Forelimb muscle (tissue), 1 donor: ENCODE measurements at places on chromosomes 11 and 22.

- DNase-seq, result no peak
Measured at GRCh38 chr11:29187215-29187614, 829.6 kb downstream of the KCNA4 start.

GRCh38 chr11:30666817-30667216 is 80.7 kb upstream of the MPPED2 start:
- DNase-seq, result no peak

GRCh38 chr11:115159207-115159606 is 345.0 kb downstream of the CADM1 start:
- DNase-seq, result no peak

- no peak for DNase-seq
Measured at GRCh38 chr22:31313366-31314147, 21.3 kb upstream of the PIK3IP1 start.

DNA sequence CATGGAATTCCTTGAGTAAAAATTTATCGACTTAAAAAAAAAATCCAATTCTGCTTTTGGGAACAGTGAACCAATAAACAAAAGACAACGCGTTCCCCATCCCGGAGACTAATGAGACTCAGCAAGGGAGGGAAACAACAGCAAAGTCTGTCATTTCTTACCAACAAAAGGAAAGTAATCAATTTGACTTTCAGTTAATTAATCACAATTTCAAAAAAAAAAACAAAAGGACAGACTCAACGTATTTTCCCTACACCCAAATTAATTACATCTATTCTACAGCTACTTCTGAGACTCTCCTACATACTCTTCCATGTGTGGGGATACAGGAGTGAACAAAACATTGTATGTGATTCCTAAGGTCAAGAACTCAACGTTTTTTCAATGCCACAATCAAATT is 1.9 kb downstream of the RDX start:
- DNase-seq, result no peak

DNA sequence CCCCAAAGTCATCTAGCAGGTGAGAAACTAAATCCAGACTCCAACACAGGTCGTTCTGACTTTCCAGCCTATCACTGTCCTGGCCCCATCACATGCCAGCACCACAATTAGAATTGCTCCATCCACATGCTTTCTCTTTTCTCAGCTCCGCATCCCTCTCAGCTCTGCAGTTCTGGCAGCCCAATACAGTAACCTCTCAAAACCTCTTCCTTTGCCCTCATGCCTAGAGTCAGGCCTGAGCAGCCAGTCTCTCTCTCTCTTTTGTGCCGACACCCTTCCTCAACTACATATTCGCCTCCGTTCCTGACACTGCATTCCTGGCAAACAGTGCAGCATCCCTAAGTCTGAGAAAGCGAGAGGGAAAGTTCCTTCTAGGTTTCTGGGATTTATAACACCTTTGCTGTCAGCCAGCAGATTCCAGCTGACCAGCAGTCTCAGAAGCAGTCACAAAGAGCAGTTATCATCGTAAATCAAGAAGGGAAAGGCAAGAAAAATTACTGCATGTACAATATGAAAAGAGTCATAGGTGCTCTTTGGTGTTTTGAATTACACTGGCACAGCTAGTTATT is 258.0 kb downstream of the FAT3 start:
- no peak for DNase-seq

DNA sequence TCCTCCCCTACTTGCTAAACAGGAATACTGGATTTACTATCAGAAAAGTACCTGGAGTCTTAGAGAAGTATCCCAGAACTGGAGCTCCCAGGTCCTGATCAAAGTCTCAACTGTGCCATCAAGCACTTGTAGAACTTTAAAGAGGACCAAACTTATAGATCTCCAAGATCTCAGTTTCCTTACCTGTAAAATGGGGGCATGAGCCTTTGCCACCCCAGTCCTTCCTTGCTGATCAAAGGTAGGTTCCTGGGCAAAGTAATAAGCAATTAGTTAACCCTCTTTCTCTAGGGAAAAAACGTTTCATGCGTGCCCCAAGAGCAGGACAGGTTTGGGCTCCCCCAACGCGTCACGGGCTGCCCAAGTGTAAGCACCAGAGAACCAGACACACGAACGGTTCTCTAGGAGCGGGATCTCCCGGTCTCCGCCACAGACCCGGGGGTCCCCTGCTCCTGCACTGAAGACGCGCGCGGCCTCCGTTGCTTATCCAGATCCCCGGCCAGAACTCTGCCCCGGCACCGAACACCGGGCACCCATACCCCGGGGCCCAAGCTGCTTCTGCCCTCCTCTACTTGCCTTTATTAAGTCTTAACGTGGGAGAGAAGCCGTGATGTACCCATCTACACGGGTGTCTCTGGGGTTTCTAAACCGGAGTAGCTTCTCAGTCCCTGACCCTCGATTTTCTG is 505 bp downstream of the ZNF214 start:
- DNase-seq, result no peak

GRCh38 chr22:19448076-19448607 is 631 bp upstream of the C22orf39 start:
- DNase-seq, result no peak

GRCh38 chr11:93613231-93613831 is 48.2 kb upstream of the CEP295 start:
- no peak for DNase-seq

GRCh38 chr11:64774144-64774543 is 4.2 kb downstream of the SF1 start:
- DNase-seq, result no peak

DNA sequence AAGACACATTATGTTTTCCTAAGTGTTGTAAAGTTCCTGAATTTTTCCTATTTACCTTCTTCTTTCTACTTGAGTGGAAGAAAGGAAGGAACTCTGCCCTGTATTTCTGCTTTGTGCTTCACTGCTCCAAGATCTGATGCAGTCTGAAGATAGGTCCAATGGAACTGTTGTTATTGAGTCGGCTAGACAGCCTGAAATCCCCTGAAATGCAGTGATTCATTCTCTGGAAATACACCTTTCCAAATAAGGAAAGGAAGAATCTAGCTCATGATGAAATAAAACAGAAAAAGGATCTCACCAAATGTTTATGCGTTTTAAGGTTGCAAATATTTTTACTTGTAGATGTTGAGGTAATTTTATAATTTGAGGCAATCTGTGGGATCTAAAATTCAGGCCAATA is 322.8 kb downstream of the GUCY1A2 start:
- DNase-seq, result no peak

GRCh38 chr22:37862570-37863325 is 13.5 kb downstream of the EIF3L start:
- no peak for DNase-seq

DNA sequence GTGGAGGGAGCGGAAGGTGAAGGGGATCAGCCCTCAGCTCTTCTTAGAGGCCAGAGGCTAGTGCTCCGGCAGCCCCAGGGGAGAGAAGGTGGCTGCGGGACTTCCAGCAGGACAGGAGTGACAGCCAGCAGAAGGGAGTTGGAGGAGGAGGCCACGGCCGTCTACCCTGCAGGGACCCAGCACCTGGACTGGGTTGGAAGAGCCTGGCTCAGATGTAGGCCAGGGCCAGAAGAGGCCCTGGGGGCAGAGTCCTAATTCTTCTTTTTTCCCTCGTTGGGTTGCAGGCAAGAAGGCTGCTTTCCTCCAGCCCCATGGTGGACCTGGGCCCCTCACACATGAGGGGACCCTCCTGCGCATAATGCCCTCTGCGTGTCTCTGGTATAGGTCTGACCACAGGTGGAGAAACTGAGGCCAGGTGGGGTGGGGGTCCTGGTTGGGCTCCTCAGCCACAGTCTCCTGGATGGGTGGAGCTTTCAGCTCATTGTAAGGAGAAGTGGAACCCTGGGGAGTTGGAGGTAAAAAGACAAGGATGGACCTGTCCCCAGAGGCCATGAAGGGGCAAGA is 2.3 kb upstream of the MCAM start:
- no peak for DNase-seq

DNA sequence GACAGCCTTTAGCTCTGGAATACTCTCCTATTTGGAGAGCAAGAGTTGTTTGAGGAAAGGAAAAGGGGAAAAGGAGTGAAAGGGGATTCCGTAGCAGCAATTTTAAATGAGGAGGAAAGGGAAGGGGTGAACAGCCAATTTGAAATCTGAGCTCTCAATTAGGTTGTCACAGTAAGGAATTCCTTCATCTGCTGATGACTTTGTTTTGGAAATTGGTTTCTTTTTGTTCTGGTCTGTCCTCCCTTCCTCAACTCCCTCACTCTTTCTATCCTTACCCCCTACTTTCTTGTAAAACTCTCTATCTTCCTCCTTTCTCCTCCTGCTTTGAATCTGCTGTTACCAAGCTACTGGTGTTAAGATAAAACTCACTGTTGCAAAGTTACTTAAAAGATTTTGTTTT is 1155.6 kb downstream of the DLG2 start:
- no peak for DNase-seq

DNA sequence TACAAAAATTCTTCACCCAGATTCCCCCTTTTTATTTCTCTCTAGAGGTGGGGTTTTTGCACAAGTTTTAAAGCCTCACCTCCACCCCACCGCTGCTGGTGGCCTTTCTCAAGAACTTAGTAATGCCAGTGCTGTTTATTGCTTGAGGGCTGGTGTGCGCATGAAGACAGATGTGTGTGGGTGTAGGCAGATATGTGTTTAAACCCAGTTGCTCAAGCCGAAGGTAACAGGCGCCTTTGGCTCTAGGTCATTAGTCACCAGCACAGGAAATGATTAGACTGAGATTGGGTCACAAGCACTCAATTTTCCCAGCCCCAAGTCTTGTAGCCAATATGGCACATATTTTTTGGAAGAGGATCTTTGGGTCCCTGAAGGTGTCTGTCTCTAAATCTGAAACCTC is 2.7 kb upstream of the CLMP start:
- DNase-seq, result no peak

DNA sequence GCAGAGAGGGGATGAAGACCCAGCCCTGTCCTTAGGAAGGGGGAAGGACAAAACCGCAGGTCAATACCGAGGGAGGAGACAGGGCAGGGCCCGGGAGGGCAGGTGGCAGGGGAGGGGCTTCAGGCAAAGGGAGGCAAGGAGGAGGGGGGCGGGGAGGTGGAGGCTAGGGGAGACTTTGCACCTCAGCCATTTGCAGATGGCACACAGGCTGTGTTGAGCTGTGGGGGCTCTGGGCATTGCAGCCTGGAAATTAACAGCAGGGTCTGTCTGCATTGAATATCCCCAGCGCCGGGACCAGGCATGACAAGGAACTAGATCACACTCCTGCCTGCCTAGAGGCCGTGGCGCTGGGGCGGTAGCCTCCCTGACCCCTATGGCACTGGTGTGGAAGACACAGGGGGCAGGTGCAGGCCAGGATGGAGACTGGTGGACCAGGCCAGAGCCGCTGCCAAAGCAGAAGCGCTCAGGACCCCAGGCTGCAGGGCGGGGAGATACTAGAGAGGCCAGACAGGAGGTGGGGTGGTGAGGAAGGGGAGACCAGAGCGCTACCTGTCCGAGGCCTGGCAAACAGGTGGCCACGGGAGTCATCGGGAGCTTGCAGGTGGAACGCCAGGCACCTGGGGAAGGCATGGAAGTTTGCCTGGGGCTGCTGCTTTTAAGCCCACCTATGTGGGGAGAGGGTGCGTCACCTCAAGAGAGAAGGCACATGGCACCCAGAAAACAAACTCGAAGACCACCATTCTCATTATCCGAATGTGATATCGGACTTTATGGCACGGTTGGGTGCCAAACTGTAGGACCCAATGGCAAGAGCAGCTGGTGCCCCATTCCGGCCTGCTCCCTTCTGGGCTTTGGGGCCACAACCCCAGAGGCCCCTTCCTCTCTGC is 11.5 kb downstream of the CBX6 start:
- DNase-seq, result no peak

- no peak for DNase-seq
Measured at GRCh38 chr22:41377846-41378245, 3.9 kb upstream of the TEF start.

DNA sequence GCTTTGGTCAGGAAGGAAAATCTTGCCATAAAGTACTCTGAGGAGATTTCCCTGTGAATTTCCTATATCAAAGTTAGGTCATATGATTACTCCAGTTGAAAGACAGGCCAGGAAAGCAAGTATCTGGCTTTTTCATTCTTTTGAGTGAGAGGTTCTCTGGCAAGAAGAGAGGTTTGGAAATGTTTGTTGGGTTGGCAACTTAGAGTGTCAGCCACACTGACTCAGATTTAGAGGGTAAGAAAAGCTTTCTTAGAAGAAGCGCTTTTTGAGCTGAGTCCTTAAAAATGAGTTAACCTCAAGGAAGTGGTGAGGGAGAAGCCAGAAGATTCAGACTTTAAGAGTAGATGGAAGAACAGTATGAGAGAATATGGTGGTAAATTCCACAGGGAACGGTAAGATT is 86.1 kb upstream of the BDNF start:
- DNase-seq, result no peak

GRCh38 chr11:108973402-108974162 is 308.7 kb downstream of the DDX10 start:
- DNase-seq, result no peak

DNA sequence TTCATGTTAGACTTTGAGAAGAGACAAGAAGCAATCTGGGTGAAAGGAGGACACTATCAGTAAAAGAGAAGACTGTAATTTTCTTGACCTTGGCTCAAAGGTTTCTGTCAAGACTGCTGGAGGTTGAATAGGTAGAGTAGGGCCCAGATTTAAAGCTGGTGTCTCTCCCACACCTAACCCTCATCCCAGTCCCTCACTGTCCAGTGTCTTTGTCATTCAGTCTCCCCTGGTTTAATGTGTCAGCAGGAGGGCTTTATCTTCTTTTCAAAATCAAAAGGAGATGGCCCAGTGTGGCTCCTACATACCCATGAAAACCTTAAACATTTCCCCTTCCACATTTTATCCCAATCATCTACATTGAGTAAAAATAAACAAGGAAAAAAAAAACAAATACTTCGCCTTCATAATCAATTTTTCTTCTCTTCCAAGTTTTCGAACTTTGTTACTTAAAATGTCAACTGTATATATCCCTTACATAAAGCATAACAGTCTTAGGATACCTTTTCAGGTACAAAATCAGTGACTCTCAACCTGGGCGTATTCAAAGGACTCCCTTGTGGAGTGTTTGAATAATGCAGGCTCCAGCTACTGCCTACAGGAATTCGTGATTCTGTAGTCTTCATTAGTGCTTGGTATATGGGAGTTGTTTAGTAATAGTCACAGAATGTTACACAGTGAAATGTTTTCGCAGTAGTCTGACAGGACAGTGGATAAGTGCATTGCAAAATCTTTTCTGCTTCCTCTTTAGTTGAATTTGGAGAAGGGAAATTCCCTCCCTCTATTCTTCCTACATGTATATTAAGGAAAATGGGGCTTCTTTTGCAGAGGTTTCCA is 87.2 kb downstream of the FAT3 start:
- DNase-seq, result no peak

- DNase-seq, result no peak
Measured at GRCh38 chr11:17633279-17633986, 85.9 kb upstream of the MYOD1 start.
